ENCODE measurements at places on chromosomes 11 and 22. TPM values are rescaled to one million over a fixed set of nuclear protein-coding genes. Genes with fewer than 3 reads are reported as not detected.

- DNase-seq, result no peak
Observed at GRCh38 chr11:99937330-99937729, 749.8 kb upstream of the ARHGAP42 start.

GRCh38 chr11:118417801-118418200 is 16.4 kb downstream of the ATP5MG start:
- DNase-seq, result no peak

Gene KRTAP5-10
- not detected for polyA plus RNA-seq

DNA sequence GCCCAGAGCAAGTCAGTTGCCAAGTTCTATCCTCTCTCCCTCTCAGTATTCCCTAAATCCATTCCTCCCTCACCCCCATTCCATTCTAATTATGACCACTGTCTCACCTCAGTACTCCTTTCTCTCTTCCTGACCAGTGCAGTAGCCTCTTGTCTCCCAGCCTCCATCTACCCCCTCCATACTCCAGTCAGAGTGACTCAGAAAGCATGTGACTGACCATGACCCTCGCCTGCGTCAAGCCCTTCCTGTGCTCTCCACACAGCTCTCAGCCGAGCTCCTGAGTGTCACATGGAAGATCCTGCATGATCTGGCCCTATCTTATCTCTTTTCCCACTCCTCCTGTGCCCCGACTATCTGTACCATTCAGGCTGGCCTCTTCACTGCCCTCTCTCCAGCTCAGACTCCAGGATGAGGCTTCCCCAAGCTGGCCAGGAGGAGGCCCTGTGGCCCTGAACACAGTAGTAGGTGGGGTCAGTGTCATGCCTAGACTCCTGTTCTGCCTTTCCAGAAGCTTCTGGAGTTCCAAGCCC is 42.6 kb downstream of the NEU3 start:
- no peak for DNase-seq

Gene GLYATL2
- not detected for polyA plus RNA-seq

GRCh38 chr22:40651563-40652501 is 15.3 kb upstream of the MRTFA start:
- DNase-seq, result peak; percentile 23

- no peak for DNase-seq
Observed at GRCh38 chr11:19670030-19670791, 42.4 kb upstream of the NAV2 start.

GRCh38 chr11:1377231-1377780 is 12.4 kb upstream of the BRSK2 start:
- no peak for DNase-seq

GRCh38 chr11:88480223-88480622 is 142.7 kb upstream of the CTSC start:
- no peak for DNase-seq

DNA sequence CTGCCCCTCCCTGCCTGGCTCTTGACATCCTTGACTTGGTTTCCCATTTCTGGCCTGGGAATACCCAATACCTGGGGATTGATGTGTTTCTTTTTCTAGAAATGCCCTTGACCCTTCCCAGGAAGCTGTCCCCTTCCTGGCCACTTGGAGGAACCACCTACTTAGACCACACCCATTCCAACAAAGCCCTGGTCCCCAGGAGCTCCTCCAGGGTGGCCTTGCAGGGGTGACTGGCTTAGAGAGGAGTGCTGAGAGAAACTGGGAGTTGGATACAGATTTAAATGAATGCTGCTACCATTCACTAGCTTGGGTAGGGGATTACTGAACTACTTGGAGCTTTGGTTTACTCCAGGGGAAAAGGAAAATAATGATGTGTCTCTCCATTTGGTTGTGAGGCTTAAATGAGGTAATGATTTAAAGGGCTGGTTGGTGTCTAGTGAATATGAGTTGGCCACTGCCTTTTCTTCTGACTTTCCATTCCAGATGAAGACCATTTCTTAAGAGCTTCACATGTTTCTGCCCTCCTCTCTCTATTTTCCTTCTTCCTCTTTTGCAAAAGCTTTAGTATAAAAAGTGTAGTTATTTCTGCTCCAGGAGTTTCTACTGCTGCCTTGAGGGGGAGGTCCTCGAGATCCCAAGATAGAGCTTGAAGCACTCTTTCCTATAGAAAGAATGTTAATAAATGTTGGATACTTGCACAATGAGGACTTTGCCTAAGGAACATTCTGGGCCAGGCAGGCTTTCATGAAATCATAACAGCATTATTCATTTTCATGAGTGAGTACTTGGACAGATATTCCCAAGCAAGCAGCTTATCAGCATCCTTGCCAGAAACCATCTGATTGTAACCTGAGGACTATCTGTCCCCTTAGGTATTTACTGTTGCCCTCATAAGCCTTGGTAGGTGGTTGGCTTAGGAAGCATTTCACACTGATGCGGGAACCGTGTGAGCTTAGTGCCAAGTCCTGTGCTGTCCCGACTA is 22.4 kb downstream of the PANX1 start:
- no peak for DNase-seq

Gene CRYBB1
- not detected for polyA plus RNA-seq

- DNase-seq, result no peak
Observed at GRCh38 chr11:116680349-116681125, 92.2 kb downstream of the BUD13 start.
